Neural crest cell (in vitro differentiated cells): ENCODE measurements at places on chromosomes 11 and 22. TPM values are rescaled to one million over a fixed set of nuclear protein-coding genes. Genes with fewer than 3 reads are reported as not detected.

Gene SNX32
- total RNA-seq, result 1.9 and 2.4 TPM in 2 replicates

DNA sequence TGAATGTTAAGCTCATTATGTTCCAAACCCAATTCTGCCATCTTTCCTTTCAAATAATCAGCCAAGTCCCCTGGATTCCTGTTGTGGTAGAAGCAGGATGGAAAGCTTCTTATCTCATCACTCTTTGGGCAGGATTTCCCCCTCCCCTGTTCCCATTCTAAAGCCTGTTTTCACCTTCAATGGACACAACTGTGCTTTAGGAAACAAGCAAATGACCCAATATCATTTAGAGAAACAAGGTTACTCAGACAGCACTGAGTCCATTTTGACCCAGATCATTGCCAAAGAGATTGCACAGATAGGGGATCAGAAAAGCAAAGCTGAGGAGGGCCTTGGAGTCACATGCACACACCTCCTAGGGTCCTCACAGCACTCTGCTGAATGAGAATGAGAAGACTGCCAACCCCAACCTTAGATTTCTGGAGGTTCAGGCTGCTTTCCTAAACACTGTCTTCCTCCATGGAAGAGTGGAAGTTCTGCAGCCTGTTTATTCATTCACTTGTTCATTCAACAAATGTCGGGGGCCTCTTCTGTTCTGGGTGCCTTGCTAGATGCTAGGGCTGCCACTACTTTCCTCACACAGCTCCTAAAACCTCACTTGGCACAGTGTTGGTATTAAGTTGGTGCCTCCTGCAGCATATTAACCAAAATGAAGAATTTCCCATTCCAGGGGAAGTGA is 95.3 kb downstream of the ME3 start:
- DNase-seq, result no peak

- no peak for DNase-seq
Observed at GRCh38 chr22:48393885-48394284, 1433.8 kb downstream of the BRD1 start.

- DNase-seq, result no peak
Observed at GRCh38 chr22:37549704-37550059, 10.6 kb upstream of the CDC42EP1 start.

- DNase-seq, result no peak
Observed at GRCh38 chr11:60252213-60253108, 9.5 kb upstream of the MS4A4E start.

Gene EXPH5
- total RNA-seq, result 0.68 TPM in 2 replicates

GRCh38 chr11:130638033-130638432 is 189.6 kb downstream of the ADAMTS15 start:
- no peak for DNase-seq

- DNase-seq, result no peak
Observed at GRCh38 chr11:120306519-120307242, 18.4 kb upstream of the TLCD5 start.

GRCh38 chr22:19597399-19597735 is 73.2 kb upstream of the CLDN5 start:
- no peak for DNase-seq

GRCh38 chr11:104365676-104366075 is 201.7 kb upstream of the PDGFD start:
- no peak for DNase-seq

DNA sequence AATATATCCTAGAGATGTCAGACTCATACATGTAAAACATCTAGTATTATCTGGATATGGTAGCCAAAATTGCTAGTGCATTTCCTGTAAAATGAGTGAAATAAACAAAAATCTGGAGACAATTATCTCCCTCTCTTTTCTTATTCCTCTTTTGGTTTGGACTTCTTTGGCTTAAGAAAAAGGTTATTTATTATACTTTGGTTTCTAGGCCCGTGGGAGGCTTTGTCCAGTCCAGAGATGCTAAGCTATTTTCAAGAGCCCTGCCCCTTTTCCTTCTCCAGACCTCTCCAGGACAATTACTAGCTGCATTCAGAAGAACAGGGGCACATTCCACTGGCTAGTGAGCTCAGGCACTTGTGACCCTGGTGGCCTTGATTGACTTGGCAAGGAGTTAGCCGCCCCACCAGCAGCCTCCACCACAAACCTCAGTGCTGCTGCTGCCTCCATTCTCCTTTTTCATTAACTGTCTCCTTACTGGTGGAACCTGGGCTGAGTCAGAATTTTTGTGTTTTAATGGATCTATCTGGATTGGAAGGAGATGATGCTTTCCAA is 747.3 kb upstream of the TENM4 start:
- DNase-seq, result no peak

Gene ELF5
- total RNA-seq, result not detected in 2 replicates

DNA sequence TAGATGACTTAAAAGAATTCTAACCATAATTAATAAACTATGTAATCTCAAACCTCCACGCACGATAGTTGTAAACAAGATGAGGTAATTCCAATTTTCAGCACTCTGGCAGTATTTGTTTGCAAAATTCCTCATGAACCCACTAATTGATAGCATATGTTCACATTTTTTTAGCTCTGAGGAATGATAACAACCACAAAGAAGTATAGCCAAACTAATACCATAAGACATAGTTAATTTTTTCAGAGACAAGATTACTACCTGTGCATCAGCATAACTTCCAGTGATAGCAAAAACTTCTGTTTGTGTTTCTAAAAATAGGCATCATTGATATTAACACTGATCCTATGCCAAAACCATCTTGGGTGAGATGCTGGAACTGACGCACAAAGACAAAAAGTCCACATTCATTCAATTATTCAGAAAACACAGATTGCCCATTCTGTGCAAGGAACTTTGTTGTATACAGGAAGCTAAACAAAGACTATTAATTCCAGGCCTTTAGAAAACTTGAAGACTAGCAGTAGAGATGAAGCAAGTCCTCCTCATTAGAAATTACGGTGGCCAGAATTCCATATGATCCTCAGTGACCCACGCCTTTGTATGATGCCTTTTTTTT is 57.7 kb downstream of the PDGFD start:
- no peak for DNase-seq

DNA sequence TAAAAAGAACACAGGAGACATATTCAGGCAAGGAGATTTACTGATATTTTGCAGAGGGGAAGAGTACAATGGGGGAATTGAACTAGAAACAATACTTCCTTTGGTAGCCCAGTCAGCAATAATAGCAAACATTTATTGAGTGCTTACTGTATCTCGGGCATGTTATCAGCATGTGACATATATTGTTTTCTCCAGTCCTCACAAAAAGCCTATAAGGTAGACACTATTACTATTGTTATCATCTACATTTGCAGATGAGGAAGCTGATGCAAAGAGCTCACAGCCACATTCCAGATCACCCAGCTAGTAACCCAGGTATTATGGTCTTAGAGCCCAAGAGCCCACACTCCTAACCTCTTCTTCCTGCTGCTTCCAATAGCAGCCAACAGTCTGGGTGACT is 27.9 kb downstream of the NAV2 start:
- no peak for DNase-seq

- DNase-seq, result no peak
Observed at GRCh38 chr11:129320494-129320893, 55.2 kb upstream of the BARX2 start.

Gene MYO18B
- not detected in 2 replicates for total RNA-seq

DNA sequence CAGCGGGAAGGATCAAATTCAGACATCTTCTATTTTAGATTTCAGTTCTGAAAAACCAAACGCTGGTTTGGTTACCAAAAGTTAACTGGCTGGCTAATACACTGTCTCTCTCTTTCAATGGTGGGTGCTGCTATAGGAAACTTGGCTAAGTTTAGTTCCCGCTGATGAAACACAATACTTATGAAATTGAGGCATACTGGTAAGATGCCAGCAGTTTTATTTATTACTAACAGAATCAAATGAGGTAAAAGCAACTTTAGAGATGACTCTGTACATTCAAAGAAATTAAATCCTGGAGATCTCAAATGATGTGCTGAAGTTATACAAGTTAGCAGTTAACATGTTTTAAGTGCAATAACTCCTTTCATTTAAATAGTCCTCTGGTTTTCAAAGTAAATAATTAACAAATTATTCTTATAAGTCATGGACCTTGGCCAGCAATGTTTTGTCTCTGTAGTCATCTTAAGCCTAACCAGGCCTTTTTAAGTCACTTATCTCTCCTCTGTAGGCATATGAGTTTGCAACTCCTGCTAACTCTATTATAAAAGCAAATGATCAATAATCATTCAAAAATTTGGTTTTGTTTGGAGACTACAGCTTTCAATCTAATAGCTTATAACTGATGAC is 54.8 kb downstream of the PAK1 start:
- no peak for DNase-seq

Gene CASP5
- not detected in 2 replicates for total RNA-seq

- DNase-seq, result no peak
Observed at GRCh38 chr22:43100225-43100624, 10.3 kb upstream of the BIK start.

Gene BDNF
- 0.07 and 0.20 TPM in 2 replicates for total RNA-seq

Gene C11orf42
- total RNA-seq, result not detected in 2 replicates

Gene DMC1
- total RNA-seq, result 8.1 and 9.0 TPM in 2 replicates

- DNase-seq, result no peak
Observed at GRCh38 chr11:74220376-74220775, 49.3 kb downstream of the PPME1 start.

Gene SLC25A18
- total RNA-seq, result 0.34 and 0.86 TPM in 2 replicates

DNA sequence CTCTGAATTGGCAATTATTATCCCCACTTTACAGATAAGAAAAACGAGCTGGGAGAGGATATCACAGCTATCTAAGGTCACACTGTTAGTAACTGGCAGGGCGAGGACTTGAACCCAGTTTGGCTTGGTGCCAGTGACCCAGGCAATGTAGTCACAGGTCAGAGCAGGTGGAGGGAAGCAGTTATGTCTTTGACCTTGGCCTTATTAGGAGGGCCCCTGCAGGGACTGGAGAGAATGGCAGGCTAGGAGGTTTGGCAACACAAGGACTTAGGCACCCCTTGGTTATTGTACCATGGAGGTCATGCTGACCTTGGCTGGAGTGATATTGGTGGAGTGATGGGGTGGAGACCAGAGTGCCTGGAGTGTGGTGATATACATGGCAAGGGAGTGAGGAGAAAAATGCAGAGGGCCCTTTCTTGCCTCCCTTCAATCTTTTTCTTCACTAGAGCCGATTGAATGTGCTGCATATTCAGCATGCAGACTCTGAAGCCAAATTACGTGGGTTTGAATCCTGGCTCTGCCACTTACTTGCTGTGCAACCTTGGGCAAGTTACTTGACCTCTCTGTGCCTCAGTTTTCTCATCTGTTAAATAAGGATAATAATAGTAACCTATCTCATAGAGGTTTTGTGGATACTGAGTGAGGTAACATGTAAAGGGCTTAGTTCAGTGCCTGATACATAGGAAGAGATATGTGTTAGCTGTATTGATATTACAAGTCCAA is 92.7 kb upstream of the TBCEL start:
- DNase-seq, result no peak

- DNase-seq, result no peak
Observed at GRCh38 chr11:116997071-116997470, 101.2 kb downstream of the SIK3 start.

Gene DBX1
- total RNA-seq, result 26.3 and 29.6 TPM in 2 replicates

DNA sequence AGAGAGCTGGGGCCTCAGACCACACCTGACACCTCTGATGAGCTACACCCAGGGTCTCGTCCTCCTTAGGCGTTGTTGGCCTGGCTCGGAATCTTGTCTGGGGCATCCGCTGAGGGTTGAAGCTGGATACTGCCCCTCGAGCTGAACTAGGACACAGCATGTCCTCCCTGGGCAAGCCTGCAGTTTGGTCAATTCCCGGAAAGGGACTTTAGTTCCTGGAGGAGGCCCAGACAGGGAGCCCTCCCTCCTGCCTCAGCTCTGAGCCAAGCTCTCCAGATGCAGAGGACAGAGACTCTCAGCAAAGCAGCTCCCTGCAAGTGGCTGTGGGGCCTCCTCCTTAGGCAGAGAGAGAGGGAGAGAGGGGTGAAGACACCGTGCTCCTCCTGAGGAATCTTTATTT is 4.9 kb downstream of the APOL3 start:
- DNase-seq, result no peak

Gene MPZL2
- not detected in 2 replicates for total RNA-seq

DNA sequence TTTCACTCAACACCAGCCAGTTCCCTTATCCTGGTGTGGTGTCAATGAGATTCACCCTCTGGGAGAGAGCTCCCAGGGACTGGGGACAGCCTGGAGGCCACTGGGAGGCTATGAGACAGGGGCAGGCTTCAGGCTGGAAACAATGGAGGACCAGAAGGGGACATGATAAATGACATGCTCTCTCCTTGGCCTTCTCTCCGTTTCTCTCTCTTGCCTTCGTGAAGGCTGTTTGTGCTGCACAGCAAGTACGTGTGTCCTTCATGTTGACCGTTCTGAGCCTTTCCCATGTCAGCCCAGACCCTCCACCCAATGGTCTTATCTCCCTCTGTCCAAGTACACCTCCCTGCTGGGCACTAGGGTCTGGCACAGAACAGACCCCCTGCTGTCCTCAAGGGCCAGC is 1.6 kb upstream of the LZTR1 start:
- DNase-seq, result no peak

DNA sequence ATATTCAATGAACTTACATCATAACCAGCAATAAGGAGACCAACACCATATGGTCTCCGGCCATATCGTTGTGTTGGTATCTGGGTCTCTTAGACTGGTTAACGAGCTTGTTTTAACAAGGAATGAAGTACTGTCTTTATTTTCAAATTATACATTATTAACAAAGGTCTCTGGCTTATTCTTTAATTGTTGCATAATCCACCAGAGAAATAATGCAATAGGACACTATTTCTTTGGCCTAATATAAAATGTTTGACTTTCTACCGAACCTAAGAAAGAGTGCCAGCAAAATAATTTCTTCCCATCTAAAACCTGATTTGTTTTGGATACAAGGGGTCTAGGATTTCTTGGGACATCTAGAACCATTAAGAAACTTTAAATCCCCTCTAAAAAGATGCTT is 6.4 kb downstream of the PSMA1 start:
- DNase-seq, result no peak

Gene DCDC1
- total RNA-seq, result 2.3 and 2.6 TPM in 2 replicates

DNA sequence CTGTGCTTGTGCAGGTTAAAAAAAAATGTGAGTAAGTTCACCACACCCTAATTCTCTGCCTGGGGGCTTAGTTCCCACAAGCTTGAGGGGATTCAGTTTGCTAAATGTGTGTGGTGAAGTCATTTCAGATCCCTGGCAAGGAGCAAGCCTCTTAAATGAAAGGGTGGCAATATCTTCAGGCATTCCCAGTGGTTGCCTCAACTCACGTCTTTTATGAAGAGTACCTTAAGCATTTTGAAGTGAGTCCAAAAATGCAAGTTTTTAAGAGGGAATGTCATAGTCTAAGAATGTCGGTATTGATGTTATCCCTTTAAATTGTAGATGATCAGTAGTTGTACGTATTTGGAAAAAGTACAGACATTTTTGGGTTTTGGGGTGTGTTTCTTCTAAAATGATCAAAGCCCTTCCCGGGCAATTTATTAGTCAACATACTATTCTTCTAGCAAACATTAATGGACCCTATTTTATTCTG is 4.9 kb downstream of the TCP11L1 start:
- DNase-seq, result no peak
